Gastrocnemius medialis (tissue), 4 donors: ENCODE measurements at places on chromosomes 16 and 17. TPM values are rescaled to one million over a fixed set of nuclear protein-coding genes. Genes with fewer than 3 reads are reported as not detected.

DNA sequence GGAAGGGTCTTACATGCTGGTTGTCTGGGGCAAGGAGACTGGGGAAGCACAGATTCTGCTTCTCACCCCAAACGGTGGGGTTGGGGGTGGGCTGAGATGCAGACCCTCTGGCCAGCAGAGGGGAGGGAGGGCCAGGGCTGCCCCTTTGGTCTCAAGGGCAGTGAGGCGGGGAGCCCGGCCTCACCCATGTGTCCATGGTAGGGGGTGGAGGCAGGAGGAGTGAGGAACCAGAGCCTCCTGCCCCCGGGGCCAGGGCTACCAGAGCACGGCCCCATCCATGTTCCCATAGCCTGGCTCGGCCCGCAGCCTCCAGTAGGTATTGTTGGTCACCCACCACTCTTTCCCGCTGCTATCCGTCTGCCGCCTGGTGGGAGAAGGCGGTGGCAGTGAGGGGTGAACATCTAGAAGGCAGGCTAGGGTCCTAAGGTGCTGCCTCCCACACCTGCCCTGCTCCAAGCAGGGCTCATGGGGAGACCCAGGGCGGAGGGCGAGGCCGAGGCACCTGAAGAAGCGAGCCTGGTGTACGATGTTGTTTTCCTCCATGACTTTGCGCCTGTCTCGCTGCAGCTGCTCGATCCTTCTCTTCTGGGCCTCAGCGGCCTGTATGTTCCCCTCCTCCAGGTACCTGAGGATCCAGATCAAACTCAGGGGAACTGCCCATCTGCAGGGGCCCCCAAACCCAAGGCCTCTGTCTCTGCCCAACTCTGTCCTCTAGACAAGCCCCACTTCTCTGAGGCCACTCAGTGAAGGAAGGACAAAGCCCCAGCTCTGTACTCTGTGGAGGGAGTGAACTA lies 13.4 kb downstream of the OSBPL7 start:
- DNase-seq: no peak

DNA sequence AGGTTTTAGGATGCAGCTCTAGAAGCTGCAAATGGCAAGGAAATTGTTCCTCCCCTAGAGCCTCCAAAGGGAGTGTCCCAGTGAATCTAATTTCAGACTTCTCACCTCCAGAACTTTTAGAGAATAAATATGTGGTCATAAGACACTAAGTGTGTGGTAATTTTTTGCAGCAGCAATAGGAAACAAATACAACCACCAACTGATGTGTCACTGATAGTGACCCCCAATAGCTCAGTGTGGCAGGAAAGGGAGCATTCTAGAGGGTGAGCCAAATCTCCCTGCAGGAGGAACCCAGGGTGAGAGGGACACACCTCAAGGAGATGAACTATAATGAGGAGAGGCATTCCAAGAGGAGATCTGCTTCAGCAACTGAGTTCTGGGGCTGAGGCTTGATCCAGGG lies 4.1 kb downstream of the CCL4L2 start:
- no peak for DNase-seq

MT1B gene
- not detected for total RNA-seq

DNA sequence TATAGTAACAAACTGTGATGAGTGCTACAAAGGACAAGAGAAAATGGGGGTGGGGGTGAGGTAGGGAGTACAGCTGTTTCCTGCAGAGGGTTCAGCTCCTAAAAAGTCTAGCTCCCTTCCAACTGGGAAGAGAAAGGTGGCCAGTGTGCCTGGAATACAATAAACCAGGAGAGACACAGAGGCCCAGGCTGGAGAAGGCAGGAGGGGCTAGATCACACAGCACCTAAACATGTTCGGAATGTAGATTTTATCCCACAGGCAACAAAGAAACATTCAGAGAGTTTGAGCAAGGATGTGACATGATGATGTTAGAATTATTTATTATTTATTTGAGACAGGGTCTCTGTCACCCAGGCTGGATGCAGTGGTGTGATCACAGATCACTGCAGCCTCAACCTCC lies 10.2 kb downstream of the TEX2 start:
- DNase-seq: no peak

SCNN1G gene
- not detected for total RNA-seq

DNA sequence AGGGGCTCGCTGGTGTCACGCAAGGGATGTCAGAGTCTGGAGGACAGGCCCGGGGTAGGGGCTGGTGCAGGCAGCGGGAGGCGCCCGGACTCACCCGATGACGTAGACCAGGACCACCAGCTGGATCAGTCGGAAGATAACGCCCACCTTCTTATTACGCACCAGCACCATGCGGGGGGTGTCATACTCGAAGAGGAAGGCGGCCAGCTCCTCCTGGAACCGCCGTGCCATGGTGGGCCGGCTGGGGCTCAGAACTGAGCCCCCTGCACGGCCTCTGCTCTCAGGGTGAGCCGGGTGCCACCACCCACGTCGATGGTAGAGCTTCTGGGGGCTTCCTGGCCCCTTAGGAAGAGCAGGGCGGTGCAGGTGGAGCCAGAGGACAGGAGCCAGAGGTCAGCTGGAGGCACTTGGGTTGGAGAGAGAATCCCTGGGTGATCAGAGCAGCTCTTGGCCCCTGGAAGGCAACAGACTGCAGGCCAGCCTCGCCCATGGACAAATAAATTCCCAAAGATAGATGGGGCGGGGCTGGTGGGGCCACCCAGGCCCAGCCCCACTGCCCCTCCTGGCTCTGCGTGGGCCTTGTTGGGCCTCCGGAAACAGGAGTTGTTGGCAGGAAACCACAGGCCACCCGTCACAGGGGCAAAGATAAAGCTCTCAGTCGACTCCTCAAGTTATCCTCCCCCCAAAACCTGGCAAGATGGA lies at the start of gene P2RX1:
TSS of gene P2RX1 (minus strand) at position 471 of the 702 bp plus-strand sequence. CDS start at position 231, 240 bp downstream.
- no peak for DNase-seq

DNA sequence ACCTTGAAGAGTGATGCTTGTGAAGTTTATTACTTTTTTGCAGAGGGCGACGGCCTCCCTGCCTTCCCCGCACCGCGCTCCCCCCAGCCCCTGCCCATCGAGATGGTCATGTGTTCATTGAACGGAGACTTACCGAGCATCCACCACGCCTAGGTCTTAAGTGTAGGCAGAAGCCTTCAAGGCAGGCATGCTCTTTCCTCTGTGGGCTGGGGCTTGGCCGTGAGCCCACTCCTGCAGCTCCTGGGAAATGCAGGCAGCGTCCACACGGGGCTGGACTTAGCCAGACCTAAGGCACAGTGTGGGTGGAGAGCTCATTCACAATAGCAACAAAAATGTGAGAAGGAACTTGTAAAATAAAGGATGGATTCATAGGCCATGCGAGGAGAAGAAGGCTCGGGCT lies 19.2 kb downstream of the RNF213 start:
- no peak for DNase-seq

GRCh38 chr17:82631544-82631943 lies 16.7 kb downstream of the WDR45B start:
- no peak for DNase-seq

GRCh38 chr17:18117533-18117932 lies 9.0 kb downstream of the MYO15A start:
- DNase-seq: no peak

DHX38 gene
- 26.9 TPM for total RNA-seq

DNA sequence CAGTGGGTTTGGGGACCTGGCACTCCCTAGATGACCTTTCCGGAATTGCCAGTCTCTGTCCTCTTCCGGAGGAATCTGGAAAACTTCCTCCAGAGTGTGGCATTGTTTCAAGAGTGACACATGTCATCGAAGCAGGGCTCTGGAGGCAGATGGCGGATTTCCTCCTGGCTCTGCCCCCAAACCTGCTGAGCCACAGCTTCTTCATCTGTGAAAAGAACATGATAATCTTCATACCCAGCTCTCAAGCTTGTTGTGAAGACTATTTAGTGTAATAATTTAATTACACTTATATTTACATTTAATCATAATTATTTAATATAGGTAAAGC lies 19.7 kb upstream of the TEX2 start:
- peak; percentile 24 for DNase-seq

GRCh38 chr16:2842340-2843000 lies 12.4 kb downstream of the ZG16B start:
- no peak for DNase-seq

GRCh38 chr16:88772871-88773811 lies 11.9 kb downstream of the PIEZO1 start:
- no peak for DNase-seq

DNA sequence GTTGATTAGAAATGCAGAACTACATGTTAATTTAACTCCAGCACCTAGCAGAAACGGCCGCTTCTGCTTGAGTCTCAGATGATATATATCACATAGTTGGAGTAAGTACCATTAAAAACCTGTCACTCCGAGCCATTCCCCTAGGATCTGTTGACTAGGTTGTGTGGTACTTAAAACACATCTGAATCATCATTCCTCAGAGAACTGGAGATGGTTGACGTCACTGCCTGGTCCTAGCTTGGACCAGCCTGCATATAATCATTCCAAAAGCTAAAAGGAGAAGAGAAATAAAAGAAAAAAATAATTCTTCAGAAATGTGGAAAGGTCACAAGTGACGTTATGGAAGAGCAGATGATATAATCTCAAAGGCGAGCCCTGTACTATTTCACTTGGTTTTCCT lies 31.3 kb upstream of the RASL10B start:
- no peak for DNase-seq

DNA sequence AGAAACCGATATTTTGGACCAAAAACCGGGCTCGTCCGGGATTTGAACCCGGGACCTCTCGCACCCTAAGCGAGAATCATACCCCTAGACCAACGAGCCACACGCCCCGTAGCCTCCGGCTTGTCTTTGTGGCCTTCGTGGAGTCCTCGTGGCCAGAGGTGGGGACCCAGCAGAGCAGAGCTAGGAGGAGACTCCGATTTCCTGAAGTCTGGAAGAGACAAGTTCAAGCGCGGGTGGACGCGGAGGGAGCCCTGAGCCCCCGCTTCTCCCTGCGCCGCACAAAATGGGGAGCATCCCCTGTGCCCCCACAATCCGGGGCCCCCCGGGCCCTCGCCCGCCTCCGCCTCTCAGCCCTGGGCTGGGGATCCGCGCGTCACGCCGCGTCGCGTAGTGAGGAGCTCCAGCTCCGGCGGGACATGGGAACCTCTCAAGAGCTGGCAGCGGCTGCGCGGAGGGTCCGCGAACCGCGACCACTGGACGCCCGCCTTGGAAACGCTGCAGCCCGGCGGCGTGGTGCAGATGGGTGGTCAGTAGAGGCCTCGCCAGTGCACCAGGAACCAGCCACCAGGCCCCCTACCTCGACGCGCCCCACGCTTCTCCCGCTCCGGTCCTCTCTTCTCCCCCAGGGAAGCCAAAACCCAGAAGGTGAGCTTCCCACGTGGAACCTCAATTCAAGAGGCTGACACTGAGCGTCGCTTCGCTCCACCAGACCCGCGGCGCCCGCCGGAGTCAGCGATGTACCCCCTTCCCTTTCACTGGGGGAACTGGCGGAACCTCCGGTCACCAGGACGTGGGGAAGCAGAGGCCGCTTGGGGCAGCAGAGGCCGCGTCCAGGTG lies 5.2 kb upstream of the OR1F1 start:
- no peak for DNase-seq

GRCh38 chr16:20903899-20904506 lies 3.4 kb downstream of the LYRM1 start:
- no peak for DNase-seq

DNA sequence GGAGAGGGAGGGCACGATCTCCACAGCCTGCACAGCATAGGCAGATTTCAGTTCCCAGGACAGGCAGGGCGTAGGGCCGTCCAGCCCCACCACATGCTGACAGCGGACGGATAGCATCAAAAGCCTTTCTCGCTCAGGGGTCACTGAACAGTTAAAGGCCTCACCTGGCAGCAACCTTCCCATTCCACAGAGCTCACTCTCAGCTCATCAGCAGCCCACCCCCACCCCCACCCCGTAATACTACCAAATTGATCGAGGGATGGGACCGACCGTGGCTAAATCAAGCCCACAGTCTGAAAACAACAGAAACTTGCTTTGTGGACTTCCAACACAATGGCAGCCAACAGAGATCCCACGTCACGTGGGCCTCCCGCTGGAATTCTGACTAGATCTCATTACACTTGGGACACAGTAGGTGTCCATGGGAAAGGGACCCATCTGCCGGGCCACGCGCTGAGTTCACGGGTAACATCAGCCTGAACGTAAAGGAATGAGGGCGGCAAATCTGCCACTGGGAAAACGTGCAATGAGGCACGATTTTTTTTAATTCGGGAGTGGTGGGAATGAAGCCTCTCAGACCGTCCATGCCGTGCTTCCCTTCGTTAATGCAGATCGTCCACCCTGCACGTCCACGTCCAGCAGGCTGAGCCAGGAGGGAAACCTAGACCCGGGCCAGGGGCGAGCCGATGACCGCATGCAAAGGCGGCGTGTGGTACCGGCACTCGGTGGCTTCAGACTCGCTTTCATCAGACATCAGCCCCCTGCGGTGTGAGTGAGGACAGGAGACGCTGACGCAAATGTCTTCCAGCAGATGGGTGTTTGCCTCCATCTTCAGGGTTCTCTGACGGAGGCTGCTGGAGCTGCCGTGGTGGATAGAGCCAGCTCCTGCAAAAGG lies 92.1 kb downstream of the TBC1D16 start:
- no peak for DNase-seq

GRCh38 chr17:62855156-62855555 lies 47.0 kb upstream of the MARCHF10 start:
- no peak for DNase-seq

MYH1 gene
- 1,660 TPM for total RNA-seq

- no peak for DNase-seq
Observed at GRCh38 chr16:79673635-79674034, 73.1 kb upstream of the MAF start.

DNA sequence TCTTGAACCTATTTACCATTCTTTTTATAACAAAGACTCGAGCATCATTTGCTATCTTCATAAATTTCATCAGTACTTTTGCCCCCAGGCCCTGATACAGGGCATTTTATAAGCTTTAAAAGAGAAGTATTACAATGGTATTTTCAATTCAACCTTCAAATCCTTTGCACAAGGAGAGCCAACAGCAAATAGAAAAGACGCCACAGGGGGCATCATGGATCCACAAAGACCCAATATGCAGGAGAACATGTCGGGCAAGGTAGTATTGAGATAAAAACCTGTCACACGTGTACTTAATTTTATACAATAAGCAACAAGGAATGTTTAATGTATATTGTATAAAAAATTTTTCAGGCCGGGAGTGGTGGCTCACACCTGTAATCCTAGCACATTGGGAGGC lies 10.2 kb downstream of the MAP3K14 start:
- DNase-seq: no peak

DNA sequence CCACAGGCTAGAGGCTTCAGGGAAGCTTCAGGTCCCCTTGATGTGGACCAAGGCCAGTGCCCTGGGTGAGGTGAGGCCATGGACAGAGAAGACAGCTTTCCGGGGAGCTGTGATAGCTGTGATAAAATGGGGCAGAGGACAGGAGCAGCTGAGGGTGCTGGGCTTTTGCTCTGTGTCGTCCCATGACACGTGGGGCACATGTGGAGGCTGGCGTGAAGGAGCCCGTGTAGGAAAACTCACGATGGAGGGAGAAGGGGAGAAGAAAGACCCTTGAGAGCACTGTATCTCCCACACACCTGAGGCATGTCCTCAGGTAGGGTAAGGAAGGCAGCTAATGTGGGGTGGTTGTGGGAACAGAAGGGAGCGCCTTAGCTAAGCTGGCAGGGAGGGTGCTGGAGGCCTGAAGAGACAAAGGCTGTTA lies 21.3 kb downstream of the B9D1 start:
- no peak for DNase-seq
